MG63 (cell line): ENCODE measurements at places on chromosomes 5 and 9.

DNA sequence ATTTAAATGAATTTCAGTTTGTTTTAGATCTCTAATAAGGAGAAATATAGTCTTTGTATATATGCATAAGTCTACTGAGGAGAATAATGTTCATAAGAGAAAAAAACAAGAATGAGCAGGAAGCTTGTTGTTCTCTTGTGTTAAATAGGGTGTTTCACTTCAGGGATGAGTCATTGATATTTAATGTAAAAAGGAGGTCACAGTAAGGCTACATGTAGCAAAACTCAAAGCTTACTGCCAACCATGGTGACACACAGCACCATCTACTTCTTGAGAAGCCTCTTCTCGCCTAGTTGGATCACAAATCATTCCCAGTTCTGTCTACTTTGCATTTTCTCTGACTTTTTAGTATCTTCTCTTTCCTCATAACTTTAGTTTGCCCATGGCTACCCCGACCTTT, 1466.0 kb upstream of the C9orf72 start:
- no peak for DNase-seq

DNA sequence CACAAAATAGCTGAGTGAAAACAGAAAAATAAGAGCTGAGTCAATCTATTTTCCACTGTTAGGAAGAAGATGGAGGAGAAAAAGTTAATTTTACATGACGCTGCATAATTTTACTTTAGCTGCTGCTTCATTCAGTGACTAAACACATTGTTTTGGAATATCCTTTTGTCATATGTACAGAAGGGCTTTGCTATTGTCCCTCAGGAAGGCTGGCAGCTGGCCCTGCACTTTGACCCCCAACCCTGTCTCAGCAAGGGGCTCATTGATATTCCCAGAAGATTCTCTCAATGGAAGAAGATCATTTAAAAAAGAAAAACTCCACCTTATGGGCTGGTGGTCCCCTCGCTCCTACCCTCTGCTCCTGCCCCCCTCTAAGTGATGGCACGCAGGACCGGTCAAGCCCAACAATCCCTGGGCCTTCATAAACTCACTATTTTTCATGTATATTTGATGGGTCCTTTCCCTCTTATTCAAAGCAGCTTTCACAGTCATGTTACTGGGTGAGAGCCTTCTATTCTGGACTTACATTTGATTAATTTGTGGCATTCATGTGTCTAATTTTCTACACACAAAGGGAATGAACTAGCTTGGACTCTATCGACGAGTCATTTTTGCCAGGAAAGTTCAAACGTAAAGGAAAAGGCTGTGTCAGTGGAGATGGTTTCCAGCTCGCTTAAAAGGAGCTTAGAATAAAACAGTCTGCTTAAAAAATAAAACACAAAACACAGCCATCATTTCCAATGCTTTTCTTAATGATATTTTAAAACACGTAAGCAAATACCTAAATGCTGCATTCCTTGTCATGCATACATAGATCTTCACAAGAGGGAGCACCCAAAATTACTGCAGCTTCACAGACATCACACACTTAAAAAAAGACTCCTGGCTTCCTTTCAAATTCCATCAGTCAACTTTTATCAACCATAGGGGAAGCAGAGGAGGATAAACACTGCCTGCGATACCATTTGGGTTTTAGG, 104.7 kb downstream of the EFNA5 start:
- DNase-seq: no peak

DNA sequence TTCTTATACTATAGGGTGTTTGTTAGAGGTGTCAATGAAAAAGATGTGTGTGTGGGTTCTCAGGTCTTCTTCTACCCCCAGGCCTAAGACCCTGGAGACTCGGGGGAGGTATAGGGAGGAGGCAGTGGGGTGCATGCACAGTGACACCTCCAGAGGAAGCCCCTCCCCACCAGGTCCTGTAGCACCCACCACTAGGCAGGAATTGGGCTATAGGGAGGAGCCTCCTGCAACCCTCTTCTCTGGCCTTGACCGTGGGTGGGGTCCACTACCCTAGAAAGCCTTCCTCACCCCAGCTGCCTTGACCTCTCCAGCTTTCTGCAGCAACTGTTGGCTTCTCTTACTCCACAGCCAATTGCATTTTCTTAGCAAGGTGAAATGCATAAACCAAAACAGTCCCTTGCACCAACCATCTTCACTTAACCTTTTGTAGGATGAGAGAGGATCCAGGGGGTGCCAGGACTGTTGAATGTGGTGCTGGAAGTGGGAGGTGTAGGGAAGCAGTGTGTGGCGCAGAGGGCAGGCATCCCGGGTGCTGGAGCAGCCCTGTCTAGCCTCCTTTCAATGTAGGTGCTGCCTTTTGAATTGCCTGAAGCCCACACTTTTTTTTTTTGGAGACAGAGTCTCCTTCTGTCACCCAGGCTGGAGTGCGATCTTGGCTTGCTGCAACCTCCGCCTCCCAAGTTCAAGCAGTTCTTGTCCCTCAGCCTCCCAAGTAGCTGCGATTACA, 128.5 kb downstream of the RGS3 start:
- DNase-seq: no peak

DNA sequence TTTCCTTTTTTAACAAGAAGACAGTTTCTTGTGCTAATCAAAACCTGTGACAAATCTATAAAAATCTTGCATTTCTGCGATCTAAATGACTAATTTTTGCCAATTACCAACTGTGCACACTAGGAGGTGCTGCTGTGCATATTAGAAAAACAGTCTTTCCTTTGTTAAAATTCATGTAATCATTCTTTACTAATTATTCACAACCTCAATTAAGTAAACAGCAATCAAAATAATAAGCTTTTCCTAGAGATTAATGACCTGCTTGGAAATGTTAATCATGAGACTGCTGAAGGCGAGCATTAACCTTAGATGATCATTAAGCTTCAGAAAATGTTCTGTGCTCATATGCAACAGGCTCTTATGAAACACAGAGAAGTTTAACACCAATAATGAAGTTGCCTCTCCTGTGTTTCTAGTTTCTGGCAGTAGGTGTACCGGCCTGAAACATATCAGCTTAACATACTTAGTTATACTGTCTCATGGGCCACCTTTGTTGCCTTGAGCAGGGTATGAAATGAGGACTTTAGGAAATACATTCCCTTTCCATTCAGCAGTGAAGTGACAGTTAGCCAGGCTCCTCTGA, 17.7 kb downstream of the RFESD start:
- DNase-seq: no peak

DNA sequence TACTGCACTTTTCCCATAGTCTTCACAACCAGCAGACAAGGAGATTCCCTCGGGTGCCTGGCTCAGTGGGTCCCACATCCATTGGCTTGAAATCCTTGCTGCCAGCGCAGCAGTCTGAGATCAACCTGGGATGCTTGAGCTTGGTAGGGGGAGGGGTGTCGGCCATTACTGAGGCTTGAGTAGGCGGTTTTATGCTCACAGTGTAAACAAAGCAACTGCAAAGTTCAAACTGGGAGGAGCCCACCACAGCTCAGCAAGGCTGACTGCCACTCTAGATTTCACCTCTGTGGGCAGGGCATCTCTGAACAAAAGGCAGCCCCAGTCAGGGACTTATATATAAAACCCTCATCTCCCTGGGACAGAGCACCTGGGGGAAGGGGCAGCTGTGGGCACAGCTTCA, 512.3 kb upstream of the MPDZ start:
- no peak for DNase-seq

DNA sequence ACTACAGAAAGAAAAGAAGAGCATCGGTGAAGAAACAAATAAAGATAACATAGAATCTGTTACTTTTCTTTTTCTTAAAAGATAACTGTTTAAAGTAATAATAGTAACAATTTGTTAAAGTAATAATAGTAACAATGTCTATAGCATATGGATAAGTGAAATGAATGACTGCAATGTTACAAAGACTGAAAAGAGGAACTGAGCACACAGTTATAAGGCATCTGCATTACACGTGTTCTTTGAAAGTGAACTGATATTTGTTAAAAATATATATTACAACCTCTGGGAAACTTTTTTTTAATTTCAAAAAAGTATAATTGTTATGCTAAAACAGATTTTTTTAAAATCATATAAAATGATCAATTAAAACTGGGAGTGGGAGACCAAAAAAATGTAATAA, 88.4 kb upstream of the FST start:
- DNase-seq: no peak

GRCh38 chr9:12640016-12640587, 53.1 kb upstream of the TYRP1 start:
- no peak for DNase-seq

GRCh38 chr5:175385691-175386362, 58.2 kb downstream of the DRD1 start:
- DNase-seq: peak; percentile 7

GRCh38 chr5:157312492-157312891, 46.6 kb downstream of the CYFIP2 start:
- DNase-seq: peak; percentile 46

DNA sequence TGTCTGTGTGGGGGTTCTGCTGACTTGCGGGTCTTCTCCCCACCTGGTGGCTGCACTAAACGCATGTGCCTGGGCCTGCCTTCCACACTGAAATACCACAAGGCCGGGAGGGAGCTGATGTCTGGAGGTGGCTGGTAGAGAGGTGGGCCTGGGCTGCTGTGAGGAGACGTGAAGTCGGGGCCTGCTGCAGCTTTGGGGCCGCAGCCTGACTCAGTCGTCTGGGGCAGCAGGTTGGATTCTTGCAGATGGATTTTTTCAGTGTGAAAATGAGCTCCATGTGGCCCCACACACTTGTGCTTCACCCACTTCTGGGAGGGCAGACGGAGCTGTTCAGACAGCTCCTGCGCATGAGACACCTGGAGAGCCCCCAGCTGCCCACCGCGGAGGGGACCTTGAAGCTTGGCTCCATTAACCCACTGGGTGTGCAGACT, 29.3 kb downstream of the COL5A1 start:
- no peak for DNase-seq

GRCh38 chr5:172664681-172665541, 23.8 kb downstream of the NEURL1B start:
- DNase-seq: no peak

- DNase-seq: no peak
These were observed 482 bp upstream of the TDRD7 start for GRCh38 chr9:97411440-97411788.

- peak; percentile 54 for DNase-seq
These were observed 126.1 kb downstream of the BNC2 start for GRCh38 chr9:16744394-16744793.

DNA sequence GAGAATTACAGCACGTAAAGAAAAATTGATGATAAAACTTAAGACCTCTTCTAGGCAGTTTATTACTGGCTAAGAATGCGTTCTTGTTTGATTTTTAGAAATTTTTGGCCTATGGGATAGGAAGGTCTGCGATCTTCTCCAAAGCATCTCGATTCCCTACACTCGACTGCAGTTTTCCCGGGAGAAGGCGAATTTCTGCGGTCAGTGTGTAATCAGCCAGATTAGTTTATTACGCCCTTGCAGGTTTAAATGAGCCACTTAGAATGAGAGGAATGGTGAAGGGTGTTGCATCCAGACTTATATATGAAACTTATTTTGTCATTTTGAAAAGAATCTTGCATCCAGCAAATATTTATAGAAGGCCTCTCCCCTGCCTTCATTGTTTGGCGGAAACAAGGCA, 1.2 kb downstream of the MTAP start:
- DNase-seq: peak; percentile 38

- DNase-seq: no peak
These were observed 129.4 kb downstream of the OLFM1 start for GRCh38 chr9:135216791-135217441.

- DNase-seq: no peak
These were observed 35.0 kb upstream of the TBC1D2 start for GRCh38 chr9:98290411-98290810.

DNA sequence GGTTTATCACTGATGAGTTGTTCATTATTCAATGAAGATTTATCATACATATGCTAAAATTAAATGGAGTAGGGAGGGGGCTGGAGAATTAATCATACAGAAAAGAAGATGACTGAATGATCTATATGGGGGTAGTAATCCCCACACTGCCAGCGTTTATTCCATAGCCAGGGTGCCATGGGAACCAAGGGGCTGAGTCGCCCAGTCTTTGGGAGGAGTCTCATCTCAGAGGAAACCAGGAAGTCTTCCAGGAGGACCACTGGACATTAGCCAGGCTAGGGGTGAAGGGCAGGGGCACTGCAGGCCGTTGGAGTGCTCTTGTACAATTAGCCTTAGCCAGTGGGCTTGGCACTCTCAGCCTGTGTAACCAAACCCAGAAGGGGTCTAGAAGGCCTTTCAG, 226.5 kb downstream of the ARL15 start:
- peak; percentile 88 for DNase-seq

DNA sequence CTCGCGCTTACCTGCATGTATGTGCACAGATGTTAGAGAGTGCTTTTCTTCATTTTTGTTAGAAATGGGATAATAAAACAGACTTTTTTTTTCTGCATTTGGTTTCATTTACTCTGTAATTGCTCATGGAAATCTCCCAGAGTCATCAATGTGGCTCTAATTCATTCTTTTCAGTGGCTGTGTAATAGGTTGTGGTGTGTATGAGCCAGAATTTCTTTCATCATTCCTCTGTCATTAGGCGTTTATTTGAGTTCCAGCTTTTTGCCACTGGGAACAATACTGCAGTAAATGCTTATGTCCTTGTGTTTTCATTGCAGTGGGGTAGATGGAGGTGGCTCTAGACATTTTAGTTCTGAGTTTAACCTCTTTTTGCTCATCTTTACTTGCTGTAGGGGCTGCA, 118.9 kb downstream of the NXNL2 start:
- DNase-seq: no peak
